Hippocampal formation (tissue), 2 donors: ENCODE measurements at places on chromosomes 1 and 21.

DNA sequence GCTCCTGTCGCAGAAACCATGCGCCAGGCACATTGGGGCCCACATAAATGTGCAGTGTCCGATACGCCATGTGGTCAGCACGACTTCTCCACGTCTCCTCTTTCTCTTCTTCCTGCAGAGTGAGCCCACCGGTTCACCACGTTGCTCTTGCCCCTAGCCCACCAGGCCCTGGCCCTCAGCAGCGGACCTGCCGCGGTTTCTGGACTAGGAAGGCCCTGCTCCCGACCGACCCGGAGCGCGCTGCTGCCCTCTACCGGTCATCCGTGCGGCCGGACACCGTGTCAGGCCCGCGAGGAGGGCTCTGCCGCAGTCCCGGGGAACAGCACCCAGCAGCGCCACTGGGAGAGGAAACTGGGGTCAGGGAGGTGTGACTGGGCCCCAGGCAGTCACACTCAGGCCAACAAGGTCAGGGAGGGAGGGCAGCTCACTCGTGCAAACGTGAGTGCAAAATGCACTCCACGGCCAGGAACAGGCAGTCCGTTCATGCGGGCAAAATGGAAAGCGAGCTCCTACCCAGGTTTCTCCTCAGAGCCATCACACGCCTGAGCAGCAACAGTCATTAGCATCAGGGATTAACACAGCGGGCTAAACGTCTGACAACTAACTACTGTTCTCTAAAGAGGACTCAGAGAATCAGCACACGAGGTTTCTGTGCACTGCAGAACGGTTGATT lies 13.7 kb downstream of the TLR5 start:
- DNase-seq: no peak

DNA sequence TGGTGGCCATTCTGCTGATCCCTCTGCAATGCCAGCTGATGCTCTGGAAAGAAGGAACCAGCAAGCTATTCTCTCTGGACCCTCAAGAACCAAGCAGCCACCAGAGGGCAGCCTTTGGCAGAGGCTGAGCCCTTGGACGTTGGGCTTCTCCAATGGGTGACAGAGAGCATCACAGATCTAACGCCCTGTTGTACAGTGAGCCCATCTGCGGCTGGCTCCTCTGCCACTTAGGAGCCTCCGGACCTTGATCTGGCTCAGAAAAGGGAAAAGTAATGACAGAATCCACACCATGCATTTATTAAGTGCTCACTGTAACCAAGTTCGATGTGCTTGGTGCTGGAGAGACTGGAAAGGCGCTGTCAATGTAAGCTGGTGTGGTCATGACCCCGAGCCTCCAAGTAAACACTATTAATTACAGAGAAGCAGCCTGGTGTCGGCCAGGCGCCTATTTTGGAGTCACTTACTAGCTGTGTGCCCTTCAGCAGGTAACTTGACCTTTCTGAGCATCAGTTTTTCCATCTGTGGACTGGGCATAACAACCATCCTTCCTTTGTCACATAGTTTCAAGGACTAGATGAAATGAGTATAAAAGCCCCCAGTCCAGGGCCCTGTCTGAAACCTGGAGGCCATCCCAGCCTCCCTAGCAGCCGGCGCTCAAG lies 34.9 kb downstream of the ECE1 start:
- DNase-seq: peak; percentile 91

- DNase-seq: no peak
These were observed 294.5 kb downstream of the RRAGC start for GRCh38 chr1:38565020-38565491.

GRCh38 chr1:231465051-231465450 lies 43.0 kb upstream of the EGLN1 start:
- DNase-seq: no peak

DNA sequence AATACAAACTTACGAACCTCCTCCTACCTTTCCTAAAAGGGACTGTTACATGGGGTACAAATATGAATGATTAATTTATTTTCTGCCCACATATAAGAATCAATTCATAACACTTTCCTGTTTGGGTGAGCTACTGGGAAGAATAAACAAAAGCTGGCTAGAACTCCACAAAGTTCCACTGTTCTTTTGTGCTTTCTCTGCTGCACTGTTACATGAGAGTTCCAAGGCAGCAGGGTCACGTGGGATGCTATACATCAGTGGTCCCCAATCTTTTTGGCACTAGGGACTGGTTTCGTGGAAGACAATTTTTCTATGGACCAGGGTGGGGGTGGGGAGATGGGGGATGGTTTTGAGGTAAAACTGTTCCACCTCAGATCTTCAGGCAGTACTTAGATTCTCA lies 2.2 kb upstream of the ANGPTL7 start:
- no peak for DNase-seq

GRCh38 chr1:53629101-53629691 lies 109.8 kb downstream of the GLIS1 start:
- no peak for DNase-seq

GRCh38 chr1:89627596-89627962 lies 5.3 kb upstream of the LRRC8C start:
- no peak for DNase-seq

GRCh38 chr1:25527226-25527846 lies 16.1 kb upstream of the LDLRAP1 start:
- no peak for DNase-seq

DNA sequence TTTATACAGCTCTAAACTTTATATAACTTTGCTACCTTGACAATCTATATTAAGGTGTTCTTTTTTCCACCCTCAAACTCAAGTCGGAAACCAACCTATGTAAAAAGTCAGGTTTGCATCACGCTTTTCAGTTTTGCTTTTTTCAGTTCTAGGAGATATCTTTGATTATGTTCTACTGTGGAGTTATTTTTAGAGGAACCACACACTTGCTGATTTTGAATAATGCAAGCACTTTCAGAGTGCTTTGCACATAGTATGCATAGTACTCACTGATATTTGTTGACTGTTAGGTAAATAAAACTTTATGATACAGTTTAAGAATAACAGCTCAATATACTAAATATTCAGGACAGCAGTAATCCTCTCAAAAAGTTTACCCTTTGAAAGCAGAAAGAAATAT lies 564.2 kb upstream of the ZRANB2 start:
- DNase-seq: no peak

- no peak for DNase-seq
These were observed 83.6 kb downstream of the RUNX1 start for GRCh38 chr21:34965200-34966174.

GRCh38 chr1:116299248-116299647 lies 73.8 kb upstream of the ATP1A1 start:
- no peak for DNase-seq

DNA sequence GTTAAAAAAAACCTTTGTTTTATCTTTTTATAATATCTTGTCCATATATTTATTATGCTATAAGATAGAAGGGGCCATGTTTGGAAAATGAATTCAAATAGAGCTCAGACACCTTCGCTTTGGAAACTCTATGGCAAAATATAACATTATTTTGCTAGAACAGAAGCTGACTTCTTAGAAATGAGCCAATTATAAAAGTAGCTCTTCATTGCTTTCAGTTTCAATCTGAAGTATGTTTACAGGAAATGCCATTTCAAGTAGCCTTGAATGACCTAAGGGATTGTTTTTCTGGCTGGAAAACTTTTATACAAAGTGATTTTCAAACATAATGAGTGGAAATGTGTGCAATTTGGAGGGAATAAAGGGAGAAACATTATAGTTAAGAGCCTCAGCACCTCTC lies 37.8 kb upstream of the GBP5 start:
- no peak for DNase-seq

- no peak for DNase-seq
These were observed 4.8 kb downstream of the SETD4 start for GRCh38 chr21:36055551-36055950.

GRCh38 chr1:175394739-175395138 lies 202.2 kb upstream of the KIAA0040 start:
- no peak for DNase-seq

DNA sequence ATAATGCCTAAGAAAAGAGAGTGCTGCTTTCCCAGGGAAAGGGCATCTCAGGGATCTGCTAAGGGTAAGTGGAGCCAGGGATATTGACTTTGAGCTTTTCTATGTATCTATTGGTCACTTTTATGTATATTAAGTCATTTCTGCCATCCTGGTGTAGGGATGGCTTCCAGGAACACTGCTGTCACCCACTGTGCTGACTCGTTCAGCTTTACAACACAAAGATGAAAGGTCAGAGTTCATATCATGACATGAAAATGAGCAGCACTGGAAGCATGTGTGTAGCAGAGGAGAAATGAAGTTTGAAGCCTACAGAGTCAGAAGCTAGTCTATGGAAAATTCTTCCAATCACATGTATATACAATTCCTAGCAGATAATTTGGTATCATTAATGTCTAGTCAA lies 37.1 kb upstream of the RGS8 start:
- no peak for DNase-seq

- peak; percentile 26 for DNase-seq
These were observed 15.2 kb upstream of the CLSTN1 start for GRCh38 chr1:9838946-9839345.

- no peak for DNase-seq
These were observed 41.5 kb downstream of the ZBTB17 start for GRCh38 chr1:15934211-15935055.

- DNase-seq: no peak
These were observed 23.2 kb downstream of the TNNT2 start for GRCh38 chr1:201354151-201354900.

GRCh38 chr1:40575336-40575735 lies 43.9 kb downstream of the ZNF684 start:
- DNase-seq: no peak

DNA sequence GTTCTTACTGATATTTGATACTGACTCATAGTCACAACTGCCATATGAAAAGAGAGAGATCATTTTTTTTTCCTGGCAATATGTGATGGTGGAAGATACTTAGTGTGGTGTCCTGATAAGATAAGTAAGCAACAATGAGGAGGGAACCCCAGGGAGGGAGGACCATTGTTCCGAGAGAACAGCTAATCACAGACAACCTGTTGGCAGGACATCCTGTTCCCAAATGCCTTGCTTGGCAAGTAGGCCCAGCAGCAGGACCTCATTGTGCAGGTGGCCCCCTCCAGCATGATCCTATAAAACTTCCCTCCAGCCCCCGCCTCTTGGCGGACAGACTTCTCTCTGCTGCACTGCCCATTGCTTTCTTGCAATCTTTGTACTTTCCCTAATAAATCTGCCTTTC lies 329.4 kb upstream of the CHRM3 start:
- no peak for DNase-seq

GRCh38 chr1:237685551-237685950 lies 205.2 kb downstream of the ZP4 start:
- no peak for DNase-seq

DNA sequence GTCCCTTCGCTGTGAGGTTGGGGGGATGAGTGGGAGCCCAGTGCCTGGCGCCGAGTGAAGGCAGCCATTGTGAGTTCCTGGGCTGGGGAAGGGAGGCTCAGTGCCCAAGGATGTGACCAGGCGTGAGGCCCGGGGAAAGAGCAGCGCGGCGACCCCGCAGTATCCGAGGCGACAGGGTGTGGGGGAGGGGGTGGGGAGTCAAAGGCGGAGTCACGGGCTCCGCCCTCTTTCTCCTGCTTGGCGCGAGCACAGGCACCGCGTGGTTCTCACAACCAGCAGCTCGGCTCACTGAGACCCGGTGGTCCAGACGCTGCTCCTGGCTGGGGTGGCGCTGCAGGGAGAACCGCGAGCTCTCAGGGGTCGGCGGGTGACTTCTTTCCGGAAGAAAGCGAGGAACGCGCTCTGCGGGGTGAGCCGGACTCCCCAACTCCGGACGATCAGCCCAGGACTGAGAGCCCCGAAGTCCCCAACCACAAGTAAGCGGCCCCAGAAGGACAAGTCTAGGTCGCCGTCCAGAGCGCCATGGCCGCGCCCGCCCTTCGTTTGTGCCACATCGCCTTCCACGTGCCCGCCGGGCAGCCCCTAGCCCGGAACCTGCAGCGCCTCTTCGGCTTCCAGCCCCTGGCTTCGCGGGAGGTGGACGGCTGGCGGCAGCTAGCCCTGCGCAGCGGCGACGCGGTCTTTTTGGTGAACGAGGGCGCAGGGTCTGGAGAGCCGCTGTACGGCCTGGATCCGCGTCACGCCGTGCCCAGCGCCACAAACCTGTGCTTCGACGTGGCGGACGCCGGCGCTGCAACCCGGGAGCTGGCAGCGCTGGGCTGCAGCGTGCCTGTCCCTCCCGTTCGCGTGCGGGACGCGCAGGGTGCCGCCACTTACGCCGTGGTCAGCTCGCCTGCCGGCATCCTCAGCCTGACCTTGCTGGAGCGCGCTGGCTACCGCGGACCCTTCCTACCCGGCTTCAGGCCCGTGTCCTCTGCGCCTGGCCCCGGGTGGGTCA lies at the start of gene HPDL:
Gene HPDL, plus strand, starts transcription at position 269 of the 997 bp plus-strand sequence. Its CDS starts 254 bp downstream, at position 523.
- DNase-seq: peak; percentile 67

DNA sequence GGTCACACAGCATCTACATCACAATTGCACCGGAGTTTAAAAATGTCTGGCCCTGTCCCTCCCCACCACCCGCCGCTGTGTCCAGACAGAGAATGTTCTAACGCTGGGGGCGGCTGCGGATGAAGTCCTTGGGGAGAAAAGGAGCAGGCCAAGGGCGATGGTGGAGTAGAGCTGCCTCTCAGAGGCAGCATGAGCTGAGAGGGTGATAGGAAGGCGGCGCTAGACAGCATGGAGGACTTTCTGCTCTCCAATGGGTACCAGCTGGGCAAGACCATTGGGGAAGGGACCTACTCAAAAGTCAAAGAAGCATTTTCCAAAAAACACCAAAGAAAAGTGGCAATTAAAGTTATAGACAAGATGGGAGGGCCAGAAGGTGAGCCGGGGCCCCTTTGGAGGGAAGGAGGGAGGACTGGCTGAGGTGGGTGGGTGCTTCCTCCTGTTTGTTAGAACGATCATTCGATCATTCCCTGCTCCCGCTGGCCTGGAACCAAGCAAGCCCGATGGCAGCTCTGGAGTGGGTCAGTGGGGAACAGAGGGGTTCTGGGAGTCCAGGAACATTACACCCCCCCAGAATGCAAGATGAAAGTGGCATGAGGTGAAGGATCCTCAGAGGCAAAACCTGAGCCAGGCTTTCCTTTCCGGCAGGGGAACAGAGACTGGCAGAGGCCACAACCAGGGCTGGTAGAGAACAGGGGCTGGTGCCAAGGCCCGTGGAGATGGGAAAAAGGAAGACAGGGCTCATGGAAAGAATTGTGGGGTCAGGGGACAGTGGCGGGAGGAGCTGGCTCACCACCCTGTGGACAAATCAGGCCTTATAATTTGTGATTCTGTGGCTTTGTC lies at the start of the genes FAM229A and TSSK3:
Gene FAM229A, minus strand, starts transcription at position 12 of the 840 bp plus-strand sequence. CDS start 394 bp downstream, outside the sequence.
Gene TSSK3, plus strand, starts transcription at position 66 of the 840 bp plus-strand sequence. Its CDS starts 163 bp downstream, at position 229.
- no peak for DNase-seq

- no peak for DNase-seq
These were observed 13.8 kb downstream of the FAM78B start for GRCh38 chr1:166152978-166153377.

DNA sequence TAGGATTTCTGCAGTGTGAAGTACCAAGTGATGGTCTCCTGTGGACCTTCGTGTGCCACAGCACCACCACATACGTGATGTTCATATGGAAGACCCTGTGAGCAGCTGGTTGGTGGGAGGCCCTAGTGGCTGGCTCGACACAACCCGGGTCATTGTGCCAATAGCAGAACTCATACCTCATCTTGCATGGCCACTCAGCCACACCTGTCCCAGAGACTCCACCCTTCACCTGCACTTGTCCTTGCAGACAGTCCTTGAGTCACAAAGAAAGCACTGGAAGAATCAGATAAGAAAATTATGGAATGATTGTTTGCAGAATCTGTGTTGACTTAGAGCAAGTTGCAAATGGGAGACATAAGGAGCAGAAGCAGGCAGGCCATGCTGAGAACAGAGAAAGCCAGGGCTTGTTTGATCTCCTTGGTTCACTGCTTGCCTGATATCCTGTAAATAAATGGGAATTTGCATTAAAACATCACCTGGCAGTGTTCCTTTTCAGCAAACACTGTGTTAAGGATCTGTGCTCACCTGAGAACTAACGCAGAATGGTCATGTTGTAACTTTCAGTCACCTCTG lies 307.7 kb downstream of the SIPA1L2 start:
- no peak for DNase-seq

GRCh38 chr1:212129781-212130180 lies 94.2 kb downstream of the DTL start:
- no peak for DNase-seq
